ENCODE measurements at places on chromosomes 5 and 9. TPM values are rescaled to one million over a fixed set of nuclear protein-coding genes. Genes with fewer than 3 reads are reported as not detected.

DNA sequence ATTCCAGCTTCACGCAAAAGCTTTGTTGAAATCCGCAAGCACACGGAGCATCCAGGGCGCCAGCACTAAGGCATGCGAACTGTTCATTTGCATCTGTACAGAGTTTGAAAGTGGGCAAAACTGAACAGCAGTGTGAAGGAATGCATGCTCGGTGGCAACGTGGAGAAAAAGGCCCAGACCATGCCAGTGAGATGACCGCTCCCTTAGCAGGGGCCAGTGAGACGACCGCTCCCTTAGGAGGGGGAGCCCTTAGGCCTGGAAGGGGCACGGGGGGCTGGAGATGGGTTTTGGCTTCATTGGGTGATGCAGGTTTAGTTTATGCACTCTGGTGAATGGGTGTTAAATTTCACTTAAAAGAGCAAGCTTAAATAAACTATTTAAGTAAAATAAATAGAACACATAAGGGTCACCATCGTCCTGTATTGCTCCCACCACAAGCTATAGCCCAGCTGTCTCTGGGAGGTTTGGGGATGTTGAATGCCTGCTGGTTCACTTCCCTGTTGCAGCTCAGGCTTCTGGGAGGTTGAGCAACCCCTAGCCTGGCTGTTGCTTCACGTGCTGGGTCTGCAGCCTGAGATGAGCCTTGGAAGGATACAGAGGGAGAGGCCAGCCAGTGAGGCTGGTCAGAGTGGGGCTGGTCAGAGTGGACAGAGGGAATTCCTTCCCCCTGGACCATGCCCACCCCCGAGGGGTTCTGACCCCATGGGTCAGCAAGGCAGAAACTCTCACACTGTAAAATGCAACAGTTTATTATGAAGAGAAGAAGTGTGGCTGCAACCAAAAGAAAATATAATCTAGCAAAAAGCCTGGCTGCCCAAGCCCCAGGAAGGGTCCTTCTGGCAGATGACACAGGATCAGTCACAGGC, 4.6 kb upstream of the FCN1 start:
- DNase-seq = no peak

- DNase-seq = no peak
These were observed 609.9 kb downstream of the ACTL7B start for GRCh38 chr9:108245901-108246300.

LHX2 gene
- 0.11 TPM for polyA plus RNA-seq

- DNase-seq = peak; percentile 70
These were observed 19.0 kb downstream of the TMEM8B start for GRCh38 chr9:35847792-35848572.

DNA sequence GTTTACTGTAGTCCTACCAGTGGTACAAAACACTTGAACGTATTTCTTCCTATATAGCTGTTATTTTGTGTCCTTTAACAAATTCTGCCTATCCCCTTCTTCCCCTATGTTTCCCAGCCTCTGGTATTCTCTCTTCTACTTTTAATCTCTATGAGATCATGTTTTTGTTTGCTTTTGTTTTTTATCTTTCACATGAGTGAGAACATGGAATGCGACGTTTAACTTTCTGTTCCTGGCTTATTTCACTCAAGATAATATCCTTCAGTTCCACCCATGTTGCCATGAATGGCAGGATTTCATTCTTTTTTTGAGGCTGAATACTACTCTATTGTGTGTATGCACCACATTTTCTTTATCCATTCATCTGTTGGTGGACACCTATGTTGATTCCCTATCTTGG, 634.4 kb upstream of the WWC1 start:
- DNase-seq = no peak

GRCh38 chr5:34499001-34499734, 157.0 kb upstream of the RAI14 start:
- DNase-seq = peak; percentile 72

DNA sequence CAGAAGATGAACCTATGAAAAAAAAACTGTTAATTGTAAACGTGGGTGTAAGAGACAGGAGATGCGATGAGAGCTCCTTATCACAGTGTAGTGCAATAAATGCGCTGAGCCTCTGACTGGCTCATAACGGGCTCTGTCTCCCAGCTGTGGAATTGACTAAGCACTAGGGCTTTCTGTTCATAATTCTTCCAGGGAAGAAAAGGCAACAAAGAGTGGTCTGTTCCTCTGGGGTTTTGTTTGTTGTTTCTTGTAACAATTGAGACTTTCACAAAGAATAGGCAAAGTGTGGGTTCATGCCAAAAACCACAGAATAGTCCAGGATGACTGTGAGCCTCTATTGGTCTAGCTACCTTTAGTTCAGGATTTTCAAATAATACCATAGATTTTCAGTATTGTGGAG, 39.4 kb downstream of the UBE2QL1 start:
- DNase-seq = no peak

GRCh38 chr5:38576442-38576841, 20.0 kb upstream of the LIFR start:
- DNase-seq = no peak

DNA sequence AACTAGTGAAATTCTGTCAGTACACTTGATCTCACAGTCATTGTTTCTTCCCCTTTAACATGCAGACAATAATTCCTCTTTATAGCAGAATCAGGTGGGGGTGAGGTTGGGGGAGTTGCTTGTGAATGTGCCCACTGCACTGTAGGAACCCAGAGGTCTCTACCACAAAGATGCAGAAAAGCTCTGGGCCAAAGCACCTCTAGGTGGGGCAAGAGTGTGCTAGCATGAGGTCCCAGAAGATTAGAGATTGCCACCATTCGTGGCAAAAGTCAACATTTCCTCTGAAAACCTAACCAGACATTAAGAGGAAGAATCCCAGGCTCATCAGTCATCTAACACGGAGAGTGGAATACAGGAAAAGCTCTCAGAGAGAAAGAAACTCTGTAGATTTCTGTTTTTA, 74.5 kb downstream of the PTCD2 start:
- DNase-seq = no peak

- no peak for DNase-seq
These were observed 16.1 kb upstream of the MXD3 start for GRCh38 chr5:177327539-177328522.

DNA sequence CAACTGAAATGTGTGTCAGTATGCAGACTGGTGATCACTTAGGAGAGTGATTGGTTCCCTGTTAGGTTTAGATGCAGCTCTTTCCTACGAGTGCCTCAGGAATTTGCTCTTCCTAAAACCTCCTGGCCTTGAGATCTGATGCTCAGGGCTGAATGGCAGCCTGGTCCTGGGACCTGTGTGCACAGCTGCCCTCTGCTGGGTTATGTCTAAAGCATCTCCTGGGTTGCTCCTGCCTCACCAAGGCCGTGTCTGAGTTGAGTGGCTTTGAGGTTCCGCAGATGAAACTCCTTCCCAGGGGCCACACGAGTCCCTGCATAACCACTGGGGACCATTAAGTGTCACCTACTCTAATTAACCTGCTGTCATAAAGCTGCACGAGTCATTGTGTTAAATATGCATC, 59.5 kb downstream of the MVB12B start:
- no peak for DNase-seq

SLC36A2 gene
- polyA plus RNA-seq = not detected
